ENCODE measurements at places on chromosomes 4 and X. TPM values are rescaled to one million over a fixed set of nuclear protein-coding genes. Genes with fewer than 3 reads are reported as not detected.

The SSX3 gene
- total RNA-seq = not detected

The GABRE gene
- total RNA-seq = 71.9 TPM

The PAGE2 gene
- total RNA-seq = not detected

The PSAPL1 gene
- not detected for total RNA-seq

The ADAMTS3 gene
- total RNA-seq = 0.07 TPM

The SCRG1 gene
- not detected for total RNA-seq

The ELOVL6 gene
- 26.1 TPM for total RNA-seq

The FAM184B gene
- 0.09 TPM for total RNA-seq

The ANOS1 gene
- 0.33 TPM for total RNA-seq

The CT83 gene
- 30.5 TPM for total RNA-seq

The WFS1 gene
- total RNA-seq = 23.4 TPM

The DSPP gene
- not detected for total RNA-seq

The SSX4B gene
- not detected for total RNA-seq

The STAP1 gene
- total RNA-seq = not detected

The GLRB gene
- 9.1 TPM for total RNA-seq

The PAGE5 gene
- total RNA-seq = not detected

The CXCL1 gene
- total RNA-seq = 414 TPM

The RAI2 gene
- total RNA-seq = 0.33 TPM

The CFAP99 gene
- total RNA-seq = 0.32 TPM

The ZDHHC15 gene
- not detected for total RNA-seq

The ZNF157 gene
- not detected for total RNA-seq

The POU3F4 gene
- not detected for total RNA-seq

Data from Calu3 (cell line).